ENCODE measurements at places on chromosomes 3 and 15.

- DNase-seq: no peak
Measured at GRCh38 chr3:177928172-177928873, 607.9 kb upstream of the KCNMB2 start.

- no peak for DNase-seq
Measured at GRCh38 chr3:11434563-11435096, 162.4 kb downstream of the ATG7 start.

- DNase-seq: no peak
Measured at GRCh38 chr3:168061332-168061996, 34.3 kb downstream of the GOLIM4 start.

- DNase-seq: no peak
Measured at GRCh38 chr3:125683067-125683829, 88.0 kb upstream of the OSBPL11 start.

DNA sequence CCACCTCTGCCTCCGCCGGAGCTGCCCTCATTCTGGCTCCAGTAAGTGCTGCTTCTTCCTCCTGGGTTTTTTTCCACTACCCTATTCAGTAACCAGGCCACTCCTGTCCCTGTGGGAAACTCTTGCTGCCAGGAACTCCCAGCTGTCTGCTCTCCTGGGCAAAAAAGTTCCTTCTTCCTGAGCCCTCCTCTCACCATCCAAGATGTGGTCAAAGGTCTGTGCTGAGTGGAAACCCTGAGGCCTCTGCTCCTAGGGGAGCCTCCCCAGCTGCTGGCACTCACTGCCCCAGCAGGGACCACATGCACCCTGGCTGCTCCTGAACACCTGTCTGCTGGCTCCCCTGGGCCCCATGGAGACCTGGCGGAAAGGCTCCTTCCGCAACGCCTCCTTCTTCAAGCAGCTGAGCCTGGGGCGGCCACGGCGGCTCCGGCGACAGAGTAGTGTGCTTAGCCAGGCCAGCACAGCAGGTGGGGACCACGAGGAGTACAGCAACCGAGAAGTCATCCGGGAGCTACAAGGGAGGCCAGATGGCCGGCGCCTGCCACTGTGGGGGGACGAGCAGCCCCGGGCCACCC is 454 bp downstream of the C15orf62 start:
- no peak for DNase-seq

DNA sequence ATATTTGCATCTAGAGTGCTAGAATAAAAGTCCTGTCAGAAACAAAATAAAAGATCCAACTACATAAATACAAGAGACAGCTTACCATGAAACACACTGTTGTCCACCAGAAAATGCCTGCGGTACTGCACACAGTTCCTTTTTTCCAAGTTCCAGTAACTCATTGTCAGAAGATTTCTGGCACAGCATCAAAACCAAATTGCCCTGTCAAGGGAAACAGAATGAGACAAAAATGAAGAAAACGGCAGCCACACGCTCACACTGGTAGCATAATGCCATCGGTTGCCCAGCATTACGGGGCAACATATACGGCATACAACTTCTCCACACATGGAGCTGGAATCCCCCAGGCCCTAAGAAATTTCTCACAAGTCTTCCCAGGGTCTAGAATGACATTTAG is 40.8 kb downstream of the PLCH1 start:
- no peak for DNase-seq

- no peak for DNase-seq
Measured at GRCh38 chr15:41096178-41096577, 19.9 kb downstream of the INO80 start.

DNA sequence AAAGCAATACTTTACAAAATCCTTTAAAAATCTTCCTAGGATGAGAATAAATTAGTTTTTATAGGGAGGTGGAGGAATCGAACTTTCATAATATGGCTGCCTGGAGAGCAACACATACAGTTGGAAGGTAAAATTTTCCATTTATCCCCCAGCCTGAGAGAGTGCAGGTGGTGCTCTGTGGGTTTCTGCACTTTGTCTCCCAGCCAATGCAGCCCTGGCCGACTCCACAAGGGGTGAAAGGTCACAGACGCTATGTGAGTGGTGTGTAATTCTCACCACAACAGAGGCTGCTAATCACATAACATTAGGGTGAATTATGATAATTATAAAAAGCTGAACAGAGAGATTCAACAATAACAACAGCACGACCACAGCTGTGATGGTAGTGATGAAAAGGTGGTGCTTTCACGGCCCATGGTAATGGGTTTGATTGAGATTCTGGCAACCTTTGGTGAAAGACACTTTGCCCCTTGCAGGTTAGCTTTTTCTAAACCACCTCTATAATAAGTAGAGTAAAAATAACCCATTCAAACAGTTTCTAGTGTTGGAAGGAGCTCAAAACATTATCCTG is 30.1 kb upstream of the NANOGP8 start:
- no peak for DNase-seq

DNA sequence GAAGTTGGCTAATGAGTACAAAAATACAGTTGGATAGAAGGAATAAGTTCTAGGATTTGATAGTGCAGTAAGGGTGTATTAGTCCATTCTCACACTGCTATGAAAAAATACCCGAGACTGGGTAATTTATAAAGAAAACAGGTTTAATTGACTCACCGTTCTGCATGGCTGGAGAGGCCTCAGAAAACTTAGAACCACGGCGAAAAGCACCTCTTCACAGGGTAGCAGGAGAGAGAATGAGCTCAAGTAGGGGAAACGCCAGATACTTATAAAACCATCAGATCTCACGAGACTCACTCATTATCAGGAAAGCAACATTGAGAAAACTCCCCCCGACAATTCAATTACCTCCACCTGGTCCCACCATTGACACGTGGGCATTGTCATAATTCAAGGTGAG is 483.3 kb downstream of the TUSC7 start:
- DNase-seq: no peak

DNA sequence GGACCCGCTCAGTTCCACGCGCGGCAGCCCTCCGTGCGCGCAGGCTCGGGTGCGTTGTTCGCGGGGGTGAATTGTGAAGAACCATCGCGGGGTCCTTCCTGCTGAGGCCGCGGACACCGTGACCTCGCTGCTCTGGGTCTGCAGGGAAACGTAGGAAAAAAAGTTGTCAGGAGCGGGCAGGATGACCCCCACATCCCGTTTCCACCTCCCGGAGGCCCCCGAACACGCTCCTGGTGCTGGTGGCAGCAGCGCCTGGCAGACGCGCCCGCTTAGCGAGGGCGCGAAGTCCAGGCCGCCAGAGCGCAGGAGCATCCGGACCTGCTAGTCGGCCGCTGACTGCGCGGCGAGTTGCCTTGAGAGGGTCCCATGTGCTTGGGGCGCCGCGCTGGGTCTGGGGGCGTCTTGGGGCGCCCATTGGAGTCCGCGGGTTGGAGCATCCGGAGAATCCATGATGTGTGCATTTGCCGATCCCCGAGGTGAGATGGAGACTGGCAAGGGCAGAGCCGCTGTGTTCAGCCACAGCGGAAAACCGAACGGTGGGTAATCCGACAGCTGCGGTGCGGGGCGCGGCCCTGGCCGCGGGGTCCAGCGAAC is 520 bp downstream of the GREM1 start:
- peak; percentile 49 for DNase-seq
